ENCODE measurements at places on chromosomes 6 and 20.

DNA sequence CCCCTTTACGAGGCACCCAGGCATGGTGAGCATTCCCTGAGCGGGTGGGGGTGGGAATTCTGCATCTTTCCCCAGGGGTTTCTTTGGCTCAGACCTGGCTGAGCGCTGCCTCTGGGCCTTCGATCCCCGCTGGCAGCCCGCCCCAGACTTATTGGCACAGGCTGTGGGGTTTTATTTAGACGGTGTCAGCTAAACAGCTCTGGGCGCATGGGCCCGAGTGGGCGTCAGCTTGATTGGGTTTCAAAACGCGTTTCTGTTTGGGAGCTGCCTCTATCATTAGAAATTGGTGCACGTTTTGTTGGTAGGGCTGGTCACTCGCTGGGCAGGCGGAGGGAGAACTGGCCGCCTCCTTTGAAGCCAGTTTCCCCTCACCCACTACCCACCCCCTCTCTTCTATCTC, 21.0 kb downstream of the PMEPA1 start:
- DNase-seq = no peak

- no peak for DNase-seq
Measured at GRCh38 chr20:32139947-32140346, 30.4 kb downstream of the TM9SF4 start.

- no peak for DNase-seq
Measured at GRCh38 chr20:4435225-4435624, 286.5 kb upstream of the PRND start.

DNA sequence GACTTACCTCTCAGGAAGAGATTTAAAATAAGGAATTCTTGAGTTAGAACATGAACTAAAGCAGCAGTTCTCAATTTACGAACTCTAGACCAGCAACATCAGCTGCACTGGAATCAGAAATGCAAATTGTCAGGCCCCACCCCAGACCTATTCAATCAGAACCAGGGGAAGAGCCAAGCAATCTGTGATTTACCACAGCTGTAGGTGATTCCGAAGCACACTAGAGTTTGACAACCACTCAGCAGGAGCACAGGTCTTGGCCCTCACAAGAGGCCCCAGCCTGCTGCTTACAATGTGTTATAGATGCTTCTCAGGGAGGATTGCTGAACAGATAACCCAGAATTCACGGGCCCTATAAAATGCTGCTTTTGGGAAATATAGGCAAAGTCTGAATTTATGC, 279.2 kb downstream of the PTPRK start:
- no peak for DNase-seq

DNA sequence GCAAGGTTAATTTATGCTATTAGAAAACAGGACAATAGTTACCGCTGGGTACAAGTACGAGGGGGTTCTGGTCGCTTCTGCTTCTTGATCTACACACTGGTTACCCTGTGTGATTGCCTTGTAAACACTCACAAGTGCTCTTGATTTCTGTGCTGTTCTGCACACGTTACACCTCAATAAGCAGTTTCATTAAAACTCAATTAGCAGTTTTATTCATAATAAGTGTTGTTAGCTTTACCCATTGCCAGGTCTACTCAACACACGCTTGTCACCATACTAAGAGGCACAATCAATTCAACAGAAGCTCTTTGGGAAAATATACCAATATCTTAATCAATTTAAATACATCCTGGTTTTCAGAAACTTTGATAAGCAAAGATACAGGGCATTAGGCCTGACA, 20.4 kb downstream of the BMP7 start:
- DNase-seq = no peak

GRCh38 chr6:40629463-40629862, 42.3 kb upstream of the LRFN2 start:
- no peak for DNase-seq

- DNase-seq = no peak
Measured at GRCh38 chr6:41239467-41240159, 11.5 kb downstream of the TREML4 start.

GRCh38 chr6:43849844-43850243, 79.8 kb downstream of the VEGFA start:
- no peak for DNase-seq

All from stimulated activated CD4-positive, alpha-beta T cell treated with anti-CD3 and anti-CD28 coated beads, Interleukin-1b, Interleukin-23, amount 100 ng/mL, for 1 hour (primary cell).